Central memory CD4-positive, alpha-beta T cell (primary cell): ENCODE measurements at places on chromosomes 11 and 22.

GRCh38 chr11:17791144-17791543 lies 56.6 kb downstream of the KCNC1 start:
- DNase-seq = no peak

DNA sequence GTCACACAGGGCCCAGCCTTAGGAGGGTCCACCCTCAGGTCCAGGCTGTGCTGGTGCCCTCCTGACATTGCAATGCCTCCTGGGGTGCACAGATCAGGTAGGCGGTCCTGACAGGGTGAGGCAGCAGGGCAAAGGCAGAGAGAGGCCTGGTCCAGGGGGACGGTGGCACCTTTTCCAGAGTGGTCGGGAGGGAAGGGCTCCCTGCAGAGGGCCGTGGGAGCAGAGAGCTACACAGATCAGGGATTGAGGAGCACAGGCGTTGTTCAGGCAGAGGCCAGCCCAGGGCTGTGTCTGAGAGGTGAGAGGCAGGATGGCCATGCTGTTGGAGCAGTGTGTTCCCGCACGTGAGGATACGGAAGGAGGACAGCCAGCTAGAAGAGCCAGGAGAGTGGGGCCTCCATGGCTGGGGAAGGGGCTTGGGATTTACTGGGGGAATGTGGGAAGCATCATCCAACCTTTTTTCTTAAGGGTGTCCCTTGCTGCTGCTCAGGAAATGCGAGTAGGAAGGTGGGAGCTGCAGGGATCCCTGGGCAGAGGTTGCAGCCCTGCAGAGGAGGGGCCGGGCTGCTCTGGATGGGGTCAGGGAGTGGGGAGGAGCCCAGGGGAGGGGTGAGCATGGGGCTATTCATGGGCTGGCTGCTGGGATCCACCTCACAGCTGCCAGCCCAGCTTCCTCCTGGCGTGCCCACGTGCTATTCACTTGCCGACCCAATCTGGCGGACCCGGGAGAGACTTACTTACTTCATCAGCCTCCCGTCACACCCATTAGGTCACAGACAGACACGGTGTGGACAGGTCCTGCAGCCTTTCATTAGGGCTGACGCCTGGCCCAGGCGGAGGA lies 1516.4 kb downstream of the TBC1D22A start:
- DNase-seq = no peak

- DNase-seq = no peak
Measured at GRCh38 chr11:94738746-94739145, 29.4 kb upstream of the AMOTL1 start.

GRCh38 chr22:45600790-45601730 lies 70.6 kb upstream of the ATXN10 start:
- DNase-seq = no peak

- no peak for DNase-seq
Measured at GRCh38 chr11:89249196-89249595, 71.5 kb downstream of the TYR start.

DNA sequence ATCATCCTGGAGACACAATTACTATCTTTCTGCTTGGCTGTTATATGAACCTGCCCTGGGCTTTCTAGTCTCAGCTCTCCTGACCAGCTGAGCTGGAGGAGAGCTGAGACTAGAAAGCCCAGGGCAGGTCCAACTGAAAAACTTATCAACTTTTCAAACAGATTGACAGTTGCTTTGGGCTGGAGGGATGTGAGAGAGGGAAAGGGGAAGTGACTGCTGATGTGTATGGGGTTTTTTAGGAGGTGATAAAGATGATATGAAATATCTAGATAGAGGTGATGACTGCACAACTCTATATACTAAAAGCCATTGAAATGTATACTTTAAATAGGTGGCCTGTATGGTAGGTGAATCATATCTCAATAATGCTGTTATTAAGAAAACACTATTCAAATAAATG lies 60.2 kb upstream of the CHRM4 start:
- DNase-seq = no peak

- no peak for DNase-seq
Measured at GRCh38 chr22:36327922-36328551, 59.7 kb downstream of the MYH9 start.

DNA sequence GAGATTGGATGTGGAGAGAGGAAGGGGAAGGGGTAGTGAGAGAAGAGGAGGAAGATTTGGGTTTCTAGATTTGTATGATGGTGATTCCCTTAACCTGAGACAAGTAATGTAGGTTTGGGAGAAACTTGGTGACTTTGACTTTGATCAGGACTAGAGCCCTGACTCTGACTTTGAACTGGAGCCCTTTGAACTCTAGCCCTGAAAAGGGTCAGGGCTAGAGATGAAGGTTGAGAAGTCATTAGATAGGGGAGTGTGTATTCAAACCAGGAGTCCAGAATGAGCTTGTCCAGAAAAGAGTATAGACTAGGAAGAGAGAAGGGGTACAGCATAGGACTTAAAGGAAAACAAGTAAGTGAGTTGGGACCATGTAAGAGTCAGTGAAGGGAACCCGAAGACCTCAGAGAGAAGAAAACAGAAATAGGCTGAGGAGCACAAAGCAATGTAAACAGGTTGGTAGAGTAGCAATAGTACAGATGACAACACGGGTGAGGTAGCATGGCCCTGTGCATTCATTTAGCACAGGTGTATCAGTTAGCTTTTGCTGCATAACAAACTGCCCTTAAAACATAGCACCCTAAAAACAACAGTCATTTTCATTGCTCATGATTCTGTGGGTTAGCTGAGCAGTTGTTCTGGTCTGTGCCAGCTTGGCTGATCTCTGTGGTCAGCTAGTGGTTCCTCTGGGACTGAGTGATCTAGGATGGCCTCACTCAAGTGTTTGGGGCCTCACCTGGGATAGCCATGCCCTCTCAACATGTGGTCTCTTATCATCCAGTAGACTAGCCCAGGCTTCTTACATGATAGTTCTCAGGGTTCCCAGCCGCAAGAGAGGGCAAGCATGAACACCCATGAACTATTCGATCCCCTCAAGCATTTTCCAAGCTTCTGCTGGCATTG lies 43.1 kb downstream of the C22orf31 start:
- no peak for DNase-seq

DNA sequence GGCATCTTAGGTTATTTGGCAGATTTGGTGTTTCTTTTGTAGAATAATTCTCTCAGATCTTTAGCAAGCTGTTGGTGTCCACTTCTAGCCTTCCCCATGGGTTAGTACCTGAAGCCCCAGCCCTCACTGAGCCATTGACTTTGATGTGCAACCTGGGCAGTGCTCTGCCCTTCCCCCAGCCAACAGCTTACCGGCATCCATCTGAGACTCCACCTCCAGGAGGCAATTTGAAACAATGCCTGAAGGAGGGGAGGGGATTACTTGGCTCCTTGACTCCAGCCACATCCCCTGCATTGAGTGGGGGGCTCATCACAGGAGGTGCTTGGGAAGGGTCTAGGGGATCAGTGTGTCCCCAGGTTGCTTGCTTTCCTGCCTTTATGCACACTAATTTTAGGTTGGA lies 114.8 kb downstream of the TRIM29 start:
- no peak for DNase-seq

DNA sequence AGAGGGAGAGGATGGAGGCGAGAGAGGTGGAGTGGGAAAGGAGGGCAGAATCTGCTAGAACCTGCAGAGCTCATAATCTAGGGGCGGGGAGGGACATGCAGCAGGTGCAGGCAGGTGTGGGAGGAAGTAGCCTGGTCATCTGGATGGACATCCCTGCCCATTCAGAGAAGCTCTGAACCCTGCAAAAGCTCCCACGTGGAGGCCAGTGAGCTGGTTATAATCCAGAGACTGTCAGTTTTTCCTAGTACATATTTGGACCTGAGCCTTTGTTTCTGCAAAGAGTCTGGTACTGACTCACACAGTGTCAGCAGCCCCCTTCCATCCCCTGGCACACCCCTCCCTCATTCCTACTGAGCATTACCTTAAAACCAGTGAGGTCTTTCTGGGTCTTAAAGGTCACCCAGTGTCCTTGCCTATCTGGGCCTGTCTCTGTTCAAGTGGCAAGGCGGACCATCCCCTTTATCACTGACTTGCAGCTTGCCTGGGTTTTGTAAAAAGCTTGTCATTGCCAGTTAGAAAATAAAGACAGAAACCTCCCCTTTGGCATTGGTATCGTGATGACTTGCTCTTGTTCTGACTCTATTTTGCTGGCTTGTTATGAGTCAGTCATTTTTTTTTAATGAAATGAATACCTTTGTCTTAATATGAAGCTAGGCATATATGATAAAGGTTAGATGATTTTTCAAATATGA lies 26.1 kb downstream of the PTPRJ start:
- no peak for DNase-seq

DNA sequence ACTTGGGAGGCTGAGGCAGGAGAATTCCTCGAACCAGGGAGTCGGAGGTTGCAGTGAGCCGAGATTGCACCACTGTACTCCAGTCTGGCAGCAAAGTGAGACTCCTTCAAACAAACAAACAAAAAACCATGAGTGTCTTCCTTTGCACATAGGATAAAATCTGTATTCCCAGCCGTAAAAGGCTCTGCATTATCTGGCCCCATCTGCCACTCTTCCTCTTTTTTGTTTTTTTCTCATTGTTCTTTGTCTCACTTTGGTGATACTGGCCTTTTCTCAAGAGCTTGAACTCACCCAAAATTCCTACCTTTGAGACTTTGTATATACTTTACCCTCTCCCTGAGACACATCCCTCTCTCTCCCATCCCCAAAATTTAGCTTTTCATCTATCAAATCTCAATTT lies 17.6 kb downstream of the FDX1 start:
- no peak for DNase-seq

DNA sequence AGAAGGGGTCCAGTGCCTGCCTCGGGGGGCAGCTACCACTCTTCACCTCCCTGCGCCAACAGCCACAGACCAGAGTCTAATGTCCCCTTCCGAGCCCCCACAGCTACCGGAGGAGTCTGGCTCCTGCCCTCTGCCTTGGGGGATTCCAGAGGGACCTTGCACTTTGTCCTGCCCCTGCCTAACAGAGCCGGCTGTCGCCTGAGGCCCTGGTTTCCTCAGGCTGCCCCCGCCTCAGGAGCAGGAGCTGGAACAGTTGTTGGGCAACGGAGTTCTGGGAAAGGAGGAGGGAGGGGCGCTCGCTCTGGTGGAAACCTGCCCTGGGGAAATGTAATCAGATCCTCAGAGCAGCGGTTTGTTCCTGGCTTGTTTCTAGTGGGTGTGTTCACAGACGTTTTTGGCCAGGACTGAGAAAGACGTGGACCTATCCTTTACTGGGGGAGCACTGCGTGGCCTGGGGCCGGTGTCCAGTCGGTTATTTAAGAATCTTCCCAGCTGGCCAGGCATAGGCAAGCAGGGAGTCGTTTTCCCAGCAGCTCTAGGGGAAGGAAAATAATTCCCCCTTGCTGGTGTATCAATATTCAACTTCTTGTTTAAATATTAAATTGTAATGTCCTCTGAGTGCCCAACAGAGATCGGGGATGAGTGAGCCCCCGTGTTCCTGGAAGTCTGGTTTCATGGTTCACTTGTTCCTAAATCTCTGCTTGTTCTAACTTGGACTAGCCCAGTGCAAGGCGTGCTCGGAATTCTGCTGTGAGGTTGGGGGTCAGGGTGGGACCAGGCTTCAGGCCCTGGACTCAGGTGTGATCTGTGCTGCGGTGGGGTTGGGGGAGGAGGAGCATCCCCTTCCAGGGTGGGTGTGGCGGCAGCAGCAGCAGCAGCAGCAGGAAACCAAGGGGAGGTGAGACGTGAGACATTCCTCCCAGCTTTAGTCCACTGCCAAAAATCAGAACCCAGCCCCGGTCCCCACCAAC lies 32.1 kb downstream of the A4GALT start:
- no peak for DNase-seq

GRCh38 chr11:132347156-132348090 lies 977.0 kb downstream of the NTM start:
- DNase-seq = no peak

DNA sequence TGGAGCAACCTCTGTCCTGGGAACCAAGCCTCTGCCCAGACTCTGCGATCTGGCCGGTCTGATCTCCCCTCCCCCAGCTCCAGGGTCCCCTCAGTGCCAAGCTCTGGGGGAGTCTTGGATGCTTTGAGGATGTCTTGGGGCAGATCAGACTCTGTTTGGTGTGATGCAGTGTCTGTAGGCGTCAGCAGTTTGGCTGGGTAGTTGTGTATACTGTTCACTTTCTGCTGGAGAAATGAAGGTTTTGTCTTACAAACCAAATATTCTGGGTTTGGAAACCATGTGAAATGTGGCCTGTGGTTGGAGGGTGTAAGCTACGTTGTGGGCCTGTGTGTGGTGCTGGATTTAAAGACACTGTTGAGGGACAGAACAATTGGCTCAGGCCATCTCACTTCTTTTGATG lies 4.6 kb downstream of the INSC start:
- DNase-seq = no peak

- no peak for DNase-seq
Measured at GRCh38 chr11:56876621-56877275, 112.0 kb upstream of the OR5AK2 start.
